ENCODE measurements at places on chromosomes 4 and X.

DNA sequence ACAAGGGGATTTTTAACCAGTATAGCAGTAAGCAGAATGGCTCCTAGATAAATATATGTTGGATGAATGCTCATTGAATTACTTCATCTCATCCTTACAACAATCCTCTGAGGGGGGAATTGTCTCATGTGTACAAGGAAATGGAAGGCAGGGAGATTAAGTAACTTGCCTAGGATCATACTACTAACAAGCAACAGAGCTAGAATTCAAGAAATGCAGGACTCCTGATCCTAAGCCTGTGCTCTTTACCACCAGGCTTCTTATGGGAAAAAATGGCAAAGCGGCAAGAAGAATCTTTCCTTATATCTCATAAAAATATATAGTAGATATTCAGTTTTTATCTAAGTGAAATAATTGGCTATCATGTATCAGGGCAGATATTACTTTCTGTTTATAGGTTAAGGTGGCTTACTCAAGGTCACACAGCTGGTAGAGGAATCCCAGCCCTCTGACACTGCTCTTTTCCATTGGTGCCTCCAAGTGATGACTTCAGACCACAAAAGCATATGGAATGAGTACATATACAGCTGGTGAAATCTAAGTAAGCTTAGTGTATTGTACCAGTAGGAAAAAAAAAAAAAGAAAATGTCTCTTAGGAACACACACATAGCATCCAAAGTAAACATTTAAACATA is 2.1 kb downstream of the ABHD18 start:
- no peak for DNase-seq

GRCh38 chr4:165403637-165404036 is 24.8 kb downstream of the CPE start:
- no peak for DNase-seq

- no peak for DNase-seq
These were observed 308.7 kb downstream of the GBA3 start for GRCh38 chr4:23001478-23001877.

- no peak for DNase-seq
These were observed 141.1 kb downstream of the FBXW7 start for GRCh38 chr4:152394791-152395190.

GRCh38 chrX:912677-913076 is 282.1 kb downstream of the SHOX start:
- no peak for DNase-seq

GRCh38 chr4:133694416-133694815 is 507.2 kb downstream of the PABPC4L start:
- DNase-seq, result no peak

- no peak for DNase-seq
These were observed 290.2 kb downstream of the CAMK2D start for GRCh38 chr4:113471146-113471860.

GRCh38 chr4:40289366-40290188 is 45.6 kb upstream of the CHRNA9 start:
- DNase-seq, result no peak

DNA sequence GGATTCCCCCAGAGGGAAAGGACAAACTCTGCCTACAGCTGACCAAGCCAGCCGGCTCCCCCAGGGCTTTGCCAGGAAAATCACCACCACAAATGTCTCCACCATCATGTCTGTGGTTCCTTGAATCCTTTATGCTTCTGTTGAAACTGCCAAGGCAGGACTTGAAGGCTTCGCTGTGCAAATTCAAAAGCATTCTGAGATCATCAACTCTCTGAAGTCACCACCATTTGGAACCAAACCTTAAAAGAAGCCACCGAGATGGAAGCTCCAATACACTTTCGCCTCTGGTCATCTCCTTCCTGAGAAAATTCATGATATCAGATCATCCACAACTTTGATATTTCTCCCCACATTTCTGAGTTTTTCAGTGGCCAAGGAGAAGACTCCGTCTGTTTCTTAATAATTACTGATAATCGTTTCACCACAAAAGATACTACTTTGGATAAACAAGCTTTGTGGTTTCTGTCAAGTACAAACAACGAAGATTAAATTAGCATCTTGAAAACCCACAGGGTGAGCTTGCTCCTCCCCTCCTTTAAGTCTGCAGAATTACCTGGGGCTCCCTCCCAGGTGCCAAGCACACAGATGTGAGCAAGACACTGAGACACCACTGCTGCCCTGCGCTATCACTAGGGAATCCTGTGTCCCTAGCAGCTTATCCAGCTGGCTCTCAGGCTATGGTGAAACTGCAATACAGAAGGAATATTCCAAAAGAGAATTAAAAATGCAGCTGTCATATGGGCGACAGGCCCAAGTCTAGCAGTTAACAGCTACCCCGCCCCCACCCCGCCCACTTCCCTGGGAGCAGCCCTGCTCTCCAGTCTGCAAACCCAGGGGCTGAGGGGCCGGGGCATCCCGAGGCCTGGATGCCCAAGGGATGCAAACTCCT is 125.0 kb upstream of the TBL1X start:
- peak; percentile 63 for DNase-seq

DNA sequence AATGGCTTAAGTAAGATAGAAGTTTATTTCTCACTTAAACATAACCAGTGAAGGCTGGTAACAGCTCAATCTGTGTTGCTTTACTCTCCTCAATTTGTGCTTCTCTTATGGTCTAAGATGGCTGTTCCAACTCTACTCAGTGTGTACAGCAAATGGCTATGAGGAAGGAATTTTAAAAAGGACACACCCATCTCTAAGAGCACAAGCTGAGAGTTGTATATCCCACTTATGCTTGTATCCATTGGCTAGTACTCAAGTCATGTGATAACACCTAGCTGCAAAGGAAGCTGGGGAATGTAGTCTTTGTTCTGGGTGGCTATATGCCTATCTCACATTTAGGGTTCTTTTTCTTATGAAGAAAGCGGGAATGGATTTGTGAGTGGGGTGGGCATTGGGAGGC is 63.3 kb downstream of the GPAT3 start:
- no peak for DNase-seq

- no peak for DNase-seq
These were observed 27.0 kb upstream of the PROM1 start for GRCh38 chr4:16110661-16111290.

- DNase-seq, result no peak
These were observed 130.5 kb downstream of the DCK start for GRCh38 chr4:71123951-71124350.

- DNase-seq, result no peak
These were observed 11.9 kb upstream of the KIT start for GRCh38 chr4:54645830-54646229.

Measured in H7 (cell line).